ENCODE measurements at places on chromosomes 2 and 18.

DNA sequence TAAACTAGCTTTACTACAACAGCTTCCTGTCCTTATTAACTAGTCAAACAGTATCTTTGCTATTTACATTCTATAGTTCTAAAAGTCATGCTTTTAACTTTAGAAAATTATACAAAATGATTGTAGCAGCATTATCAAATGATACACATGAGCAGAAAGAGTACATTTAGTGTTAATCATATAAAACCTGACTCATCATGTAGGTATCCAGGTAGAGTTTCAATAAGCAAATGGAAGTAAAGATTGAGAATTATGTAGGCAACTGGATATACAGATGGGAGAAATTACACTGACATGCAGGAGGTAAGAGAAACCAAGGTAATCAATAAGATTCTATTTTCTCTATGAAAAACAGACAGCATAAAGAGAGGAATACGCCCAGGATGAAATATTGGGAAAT, 33.8 kb downstream of the TRIP12 start:
- no peak for DNase-seq

DNA sequence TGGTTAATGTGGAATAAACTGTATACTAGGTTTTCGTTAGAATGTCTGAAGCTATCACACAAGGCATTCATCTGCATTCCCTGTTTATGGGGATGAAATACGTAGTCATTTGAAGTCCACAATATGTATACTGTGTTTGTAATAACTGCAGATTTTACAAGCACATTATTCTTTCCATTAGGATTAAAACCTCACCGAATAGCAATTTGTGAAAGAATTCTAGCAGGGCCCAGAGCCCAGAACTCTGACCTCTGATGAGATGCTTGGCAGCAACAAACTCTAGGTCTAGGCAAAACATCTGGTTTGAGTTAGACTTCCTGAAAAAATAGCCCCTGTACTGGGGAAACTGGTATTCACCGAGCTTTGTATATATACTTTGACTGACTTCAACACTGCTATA, 158.2 kb downstream of the SRBD1 start:
- no peak for DNase-seq

GRCh38 chr18:40917056-40917455, 1038.0 kb upstream of the PIK3C3 start:
- DNase-seq = no peak

DNA sequence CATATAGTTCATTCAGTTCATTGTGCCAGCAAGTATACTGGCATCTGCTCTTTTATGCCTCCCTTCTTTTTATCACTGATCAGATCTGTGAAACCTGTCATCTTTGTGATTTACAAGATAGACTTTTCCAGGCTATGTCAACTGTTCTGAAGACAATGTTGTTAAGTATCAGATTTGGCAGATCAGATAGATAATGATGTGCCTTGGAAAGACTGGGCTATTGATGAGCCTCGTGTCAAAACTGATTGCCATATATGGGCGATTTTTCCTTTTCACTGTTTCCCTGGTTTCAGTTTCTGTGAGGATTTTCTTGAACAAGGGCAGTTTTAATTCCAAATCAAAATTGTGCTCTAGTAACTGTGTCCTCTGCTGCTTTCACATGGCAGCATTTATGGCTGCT, 26.6 kb downstream of the INSIG2 start:
- DNase-seq = no peak

DNA sequence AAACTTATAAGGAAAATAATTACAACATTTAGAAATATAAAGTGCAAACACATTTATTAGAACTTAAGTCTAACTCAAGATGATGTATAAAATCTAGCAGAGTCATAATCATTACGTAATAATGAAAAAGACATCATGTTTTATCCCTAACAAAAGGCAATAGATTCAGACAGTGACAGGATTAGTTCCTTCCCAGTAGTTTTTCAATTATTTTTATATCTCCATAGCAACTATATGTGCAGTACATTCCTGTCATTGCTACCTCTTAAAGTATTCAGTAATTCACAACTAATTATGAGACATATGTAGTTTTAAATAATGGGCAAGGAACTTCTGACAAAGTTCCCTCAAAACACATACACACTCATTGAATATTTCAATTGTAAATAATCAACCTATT, 687.9 kb downstream of the CCDC85A start:
- no peak for DNase-seq

- peak; percentile 23 for DNase-seq
Measured at GRCh38 chr2:65053199-65053598, 3.0 kb upstream of the CEP68 start.

DNA sequence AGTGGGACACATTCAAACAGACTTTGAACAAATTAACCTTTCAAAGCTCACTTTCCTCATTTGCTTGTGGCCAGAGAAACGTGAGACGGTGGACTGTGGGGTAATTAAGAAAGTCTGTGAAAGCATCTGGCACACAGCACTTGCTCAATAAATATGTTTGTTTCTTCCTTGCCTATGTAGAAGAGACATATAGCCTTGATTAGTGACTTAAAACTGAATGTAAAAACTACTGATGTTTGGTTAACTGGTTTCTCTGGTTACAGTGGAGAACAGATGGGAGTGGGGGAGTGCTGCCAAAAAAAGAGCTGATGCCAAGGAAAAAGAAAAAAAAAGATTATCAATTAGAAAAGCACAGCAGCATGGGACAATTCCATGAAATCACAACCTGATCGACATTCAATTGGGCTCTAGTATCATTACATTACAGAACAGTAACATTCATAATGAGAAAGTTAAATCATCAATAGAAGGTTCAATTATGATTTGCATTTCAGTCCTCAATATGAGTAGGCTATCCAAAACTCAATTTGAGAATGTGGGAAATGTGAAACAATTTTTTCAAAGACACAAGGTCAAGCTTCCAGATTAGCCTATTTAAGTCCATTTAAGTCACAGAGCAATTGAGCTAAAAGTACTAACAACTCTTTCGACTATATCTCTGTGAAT, 14.7 kb downstream of the CUL3 start:
- no peak for DNase-seq

DNA sequence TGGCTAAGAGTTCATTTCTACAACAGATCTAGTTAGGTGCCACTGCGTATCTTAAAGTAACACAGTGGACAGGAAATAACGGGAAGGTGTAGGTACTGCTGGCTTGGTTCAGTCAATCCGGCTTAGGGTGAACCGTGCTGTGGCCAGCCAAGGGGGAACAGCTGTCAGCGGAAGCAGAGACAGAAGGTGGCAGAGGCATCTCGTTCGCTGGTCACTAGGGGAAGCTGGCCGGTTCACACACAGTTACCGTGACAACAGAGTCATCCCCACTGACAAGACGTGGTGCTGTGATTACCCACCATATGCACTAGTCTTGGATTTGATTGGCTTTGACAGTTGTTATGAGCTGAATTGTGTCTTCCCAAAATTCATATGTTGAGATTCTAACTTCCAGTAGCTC, 58.8 kb upstream of the HDAC4 start:
- DNase-seq = no peak

- peak; percentile 74 for DNase-seq
Measured at GRCh38 chr2:25294573-25295462, 46.9 kb downstream of the DNMT3A start.

DNA sequence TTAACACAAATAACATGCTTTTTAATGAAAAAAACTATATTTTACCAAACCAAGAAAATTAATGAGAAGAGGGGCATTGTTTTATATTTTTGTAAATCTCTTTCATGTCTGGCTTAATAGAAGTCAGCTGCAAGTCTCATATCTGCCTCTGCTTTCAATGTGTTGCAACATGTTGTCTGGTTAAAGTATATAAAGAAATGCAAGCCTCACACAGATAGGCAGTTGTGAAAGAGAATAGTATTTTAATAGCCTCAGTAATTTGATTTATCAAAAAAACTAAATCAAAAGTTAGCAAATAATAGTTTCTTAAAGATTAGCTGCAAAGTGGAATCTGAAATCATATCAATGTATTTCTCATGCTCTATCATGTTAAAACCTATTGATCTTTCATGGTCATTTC, 52.9 kb upstream of the NCOA1 start:
- no peak for DNase-seq

DNA sequence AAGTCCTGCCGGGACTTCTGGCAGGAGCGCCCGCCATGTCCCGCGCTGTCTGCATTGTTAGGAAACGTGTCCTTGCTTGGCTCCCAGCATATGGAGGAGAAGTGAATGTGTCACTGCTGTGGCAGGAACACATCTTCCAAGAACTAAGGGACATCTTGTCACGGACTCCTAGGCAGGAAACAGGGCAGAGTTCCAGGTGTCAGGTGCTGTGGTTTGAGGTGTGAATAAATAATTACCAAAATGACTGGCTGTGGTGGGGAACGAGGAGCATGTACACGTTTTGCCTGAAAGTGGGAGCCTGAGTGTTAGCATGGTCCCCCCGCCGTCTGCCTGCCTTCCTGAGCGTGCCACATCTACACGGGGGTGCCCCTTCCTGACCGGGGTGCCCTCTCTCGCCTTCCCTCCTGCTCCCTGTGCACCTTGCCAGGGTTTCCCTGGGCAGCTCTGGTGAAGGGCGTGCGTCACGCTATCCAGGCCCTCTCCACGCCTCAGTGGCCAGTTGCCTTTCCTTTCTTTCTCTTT, 237.5 kb downstream of the LDLRAD4 start:
- DNase-seq = peak; percentile 62

GRCh38 chr2:109436610-109437225, 177.0 kb downstream of the SEPTIN10 start:
- no peak for DNase-seq

DNA sequence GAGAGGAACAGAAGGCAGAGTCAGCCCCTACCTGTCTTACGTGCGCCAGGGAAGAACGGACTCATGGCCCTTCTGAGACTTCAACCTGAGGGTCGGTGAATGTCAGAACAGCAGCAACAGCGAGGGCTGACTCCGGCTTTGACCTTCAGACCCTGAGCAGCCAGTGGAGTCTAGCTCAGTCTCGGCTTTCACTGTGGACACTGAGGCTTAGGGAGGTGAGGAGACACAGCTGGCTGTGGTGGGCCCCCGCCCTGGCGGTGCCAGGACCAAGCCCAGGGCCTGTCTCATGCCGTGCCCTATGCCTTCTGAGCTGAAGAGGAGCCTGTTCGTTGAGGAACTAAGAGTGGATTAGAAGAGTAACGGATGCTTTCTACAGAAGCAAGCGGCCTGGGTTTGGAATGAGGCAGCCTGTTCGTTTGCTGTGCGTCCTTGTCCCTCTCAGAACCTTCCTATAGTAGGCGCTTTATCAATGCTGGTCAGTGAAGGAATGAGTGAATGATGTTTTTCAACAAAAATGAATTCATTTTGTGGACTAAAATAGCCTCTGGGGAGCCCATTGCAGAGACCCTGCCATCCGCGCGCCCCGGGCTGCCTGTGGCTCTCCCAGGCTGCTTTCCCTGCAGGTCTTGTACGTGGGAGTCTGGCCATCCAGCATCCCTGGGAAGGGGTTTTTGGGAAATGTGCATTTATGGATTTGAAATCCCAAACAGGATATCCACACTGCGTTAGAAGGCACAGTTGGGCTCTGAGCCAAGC, 38.9 kb downstream of the ASB1 start:
- DNase-seq = no peak

GRCh38 chr18:48462510-48462909, 53.3 kb upstream of the ZBTB7C start:
- no peak for DNase-seq

DNA sequence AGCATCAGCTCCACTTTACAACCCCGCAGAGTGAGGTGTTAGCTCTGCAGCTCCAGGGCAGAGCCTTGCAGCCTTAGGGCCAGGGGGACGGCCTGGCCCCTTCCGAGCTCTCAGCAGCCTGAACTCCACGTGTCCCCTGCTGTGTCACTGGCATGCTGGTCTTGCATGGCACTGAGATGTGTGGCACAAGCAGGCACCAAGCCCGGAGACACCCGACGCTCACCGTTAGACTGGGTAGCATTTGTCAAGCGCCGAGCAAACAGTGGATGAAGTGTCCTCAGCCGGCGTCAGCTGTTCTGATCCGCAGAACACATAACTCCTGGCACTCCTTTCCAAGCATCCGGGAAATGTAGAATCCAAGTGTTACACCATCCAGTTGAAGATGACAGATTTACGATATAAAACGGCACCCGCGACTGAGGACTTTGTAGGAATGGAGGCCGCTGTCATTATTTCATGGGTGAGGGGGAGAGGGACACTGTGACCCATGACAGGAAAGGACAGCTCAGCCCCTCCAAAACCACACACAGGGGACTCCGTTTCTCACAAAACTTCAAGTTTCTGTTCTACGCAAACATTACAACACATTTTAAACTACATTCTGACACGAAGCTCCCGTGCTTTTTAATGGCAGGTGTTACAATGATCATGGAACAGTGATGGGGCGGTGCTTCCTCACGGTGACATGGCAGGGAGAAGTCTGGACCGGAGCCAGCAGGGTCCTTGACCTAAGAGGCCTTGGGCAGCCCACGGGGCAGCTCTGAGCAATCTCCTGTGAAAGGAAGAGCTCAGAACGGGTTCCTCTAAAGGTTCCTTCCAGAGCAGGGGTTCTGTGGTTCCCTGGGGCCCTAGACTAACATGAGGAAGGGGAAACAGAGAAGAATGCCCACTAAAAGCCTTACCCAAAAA, 89.4 kb downstream of the HDAC4 start:
- no peak for DNase-seq

GRCh38 chr18:9742524-9743131, 34.5 kb downstream of the RAB31 start:
- no peak for DNase-seq

DNA sequence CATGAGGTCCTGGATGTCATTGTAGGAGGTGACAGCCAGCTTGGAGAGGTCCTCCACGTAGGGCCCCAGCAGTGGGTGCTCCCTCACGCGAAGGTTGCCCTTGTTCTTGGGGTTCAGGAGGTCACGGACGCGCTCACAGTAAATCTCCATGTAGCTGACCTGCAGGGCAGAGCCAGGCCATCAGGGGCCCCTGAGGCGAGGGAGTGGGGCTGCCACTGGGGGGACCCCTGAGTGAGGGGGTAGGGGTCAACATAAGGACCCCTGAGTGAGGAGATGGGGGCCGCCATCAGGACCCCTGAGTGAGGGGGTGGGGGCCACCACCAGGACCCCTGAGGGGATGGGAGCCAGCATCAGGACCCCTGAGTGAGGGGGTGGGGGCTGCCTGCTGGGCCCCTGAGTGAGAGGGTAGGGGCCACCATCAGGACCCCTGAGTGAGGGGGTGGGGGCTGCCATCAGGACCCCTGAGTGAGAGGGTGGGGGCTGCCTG, 33.6 kb downstream of the KIF1A start:
- DNase-seq = no peak

DNA sequence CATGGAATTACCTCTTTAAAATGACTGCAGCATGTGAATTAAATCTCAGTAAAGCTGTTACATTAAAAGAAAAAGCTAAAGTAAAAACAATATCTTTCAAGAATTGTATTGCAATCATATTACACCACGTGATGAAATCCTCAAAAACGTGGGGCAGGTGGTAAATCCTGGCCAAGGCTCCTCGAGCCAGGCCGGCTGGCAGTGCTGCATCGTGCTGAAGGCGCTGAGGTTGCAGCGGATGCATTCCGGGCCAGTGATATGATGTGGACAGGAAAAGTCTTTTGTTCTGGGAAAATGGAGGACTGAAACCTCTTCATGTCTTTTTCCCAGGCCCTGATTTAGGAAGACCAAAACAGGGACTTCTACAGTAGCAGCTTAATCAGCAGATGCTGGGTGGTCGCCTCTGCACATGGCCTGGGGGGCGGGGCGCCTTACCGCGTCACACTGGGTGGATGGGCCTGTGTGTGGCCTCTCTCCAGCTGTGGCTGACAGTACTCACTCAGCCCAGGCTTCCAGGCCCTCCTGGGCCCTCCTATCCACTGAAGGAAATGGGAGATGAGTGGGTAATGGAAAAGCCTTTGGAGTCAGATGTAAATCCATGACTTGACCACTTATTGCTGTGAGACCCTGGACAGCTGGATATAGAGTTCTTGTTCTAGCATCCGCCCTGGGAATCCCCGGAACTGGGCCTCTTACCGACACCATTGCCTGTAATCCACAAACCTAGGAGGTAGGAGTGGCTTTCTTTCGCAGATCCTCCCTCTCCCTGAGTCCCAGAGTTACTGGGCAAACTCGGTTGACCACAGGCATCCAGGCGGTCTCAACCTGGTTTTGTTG, 45.1 kb downstream of the PROC start:
- DNase-seq = no peak
